ENCODE measurements at places on chromosomes 6 and 20.
A peak's percentile ranks its signal among the peaks of the same experiment; 100 is the strongest.

DNA sequence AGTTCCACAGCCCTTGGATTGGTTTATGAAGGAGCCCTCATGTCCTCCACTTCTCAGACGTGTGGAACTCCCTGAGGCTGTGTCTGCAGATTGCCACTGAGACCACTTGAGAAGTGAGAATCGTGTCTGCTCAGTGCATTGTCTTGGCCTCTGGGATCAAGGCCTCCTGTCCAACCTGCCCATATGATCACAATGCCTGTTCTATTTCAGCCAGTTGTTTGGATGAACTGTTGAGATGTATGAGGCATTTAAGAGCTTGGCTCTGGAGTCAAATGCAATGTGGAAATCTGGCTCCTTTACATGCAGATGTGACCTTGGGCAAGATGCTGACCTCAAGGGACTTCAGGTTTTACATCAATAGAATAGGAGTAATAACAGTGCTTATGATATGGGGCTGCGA lies 125.9 kb downstream of the SLC24A3 start:
- DNase-seq = no peak

GRCh38 chr20:14410869-14411555 lies 73.6 kb upstream of the FLRT3 start:
- no peak for DNase-seq

- DNase-seq = no peak
Observed at GRCh38 chr6:71737953-71738352, 148.4 kb upstream of the RIMS1 start.

DNA sequence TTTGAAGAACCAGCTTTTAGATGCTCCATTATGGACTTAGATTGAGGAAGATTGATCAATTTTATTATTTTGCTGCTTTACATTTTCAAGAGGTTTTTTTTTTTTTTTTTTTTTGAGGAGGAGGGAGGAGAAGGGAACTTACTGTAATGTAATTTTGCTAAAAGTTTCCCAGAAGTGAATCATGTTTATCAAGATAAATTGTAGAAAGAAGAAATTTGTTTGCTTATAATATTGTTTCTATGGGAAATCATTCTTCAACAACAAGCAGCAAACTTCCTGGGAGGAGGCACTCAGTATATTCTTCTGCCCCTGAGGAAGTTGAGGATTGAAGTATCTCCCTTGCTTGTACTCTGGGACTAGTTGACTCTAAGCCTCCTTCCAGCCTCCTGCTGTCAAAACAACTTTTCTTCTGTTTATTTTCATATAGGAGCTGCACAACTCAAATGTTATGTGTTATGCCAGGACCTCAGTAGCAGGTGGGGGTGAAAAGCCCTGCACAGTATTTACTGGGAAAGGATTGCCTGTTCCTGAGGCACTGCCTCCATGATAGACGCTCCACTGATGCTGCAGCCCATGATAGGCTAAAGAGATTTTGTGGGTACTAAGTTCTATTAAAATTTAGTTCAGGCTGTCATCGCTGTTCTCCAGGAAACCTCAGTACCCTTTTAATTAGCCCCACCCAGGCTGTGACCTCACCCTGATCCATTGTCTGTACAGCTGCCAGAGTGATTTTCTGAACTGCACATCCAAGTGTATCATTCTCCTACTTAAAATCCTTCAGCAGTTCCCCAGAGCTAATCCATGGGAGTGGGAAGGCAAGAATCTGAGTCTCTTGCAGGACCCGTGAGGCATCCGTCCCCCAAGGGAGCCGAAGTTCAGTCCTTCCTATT lies 51.9 kb downstream of the CARMIL1 start:
- DNase-seq = no peak

DNA sequence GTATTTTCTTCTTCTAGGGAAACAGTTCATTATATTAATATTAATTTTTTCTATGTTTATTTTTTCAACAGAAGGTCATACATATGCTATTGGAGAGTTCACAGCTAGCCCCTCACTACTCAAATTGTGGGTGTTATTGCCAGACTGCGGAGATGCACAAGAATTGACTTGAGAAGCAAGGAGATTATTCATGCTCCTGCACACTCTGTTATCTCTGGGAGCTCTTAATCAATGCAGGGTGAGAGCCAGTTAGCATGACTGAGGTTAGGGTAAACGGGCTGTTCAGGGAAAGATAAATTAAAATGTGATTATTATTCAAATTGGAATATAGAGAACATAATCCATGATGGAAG lies 48.9 kb upstream of the DEFB112 start:
- DNase-seq = no peak

- peak; percentile 75 for DNase-seq
Observed at GRCh38 chr6:26156105-26156849, 69.0 kb downstream of the HFE start.

- DNase-seq = no peak
Observed at GRCh38 chr6:45759472-45759810, 256.2 kb downstream of the CLIC5 start.

DNA sequence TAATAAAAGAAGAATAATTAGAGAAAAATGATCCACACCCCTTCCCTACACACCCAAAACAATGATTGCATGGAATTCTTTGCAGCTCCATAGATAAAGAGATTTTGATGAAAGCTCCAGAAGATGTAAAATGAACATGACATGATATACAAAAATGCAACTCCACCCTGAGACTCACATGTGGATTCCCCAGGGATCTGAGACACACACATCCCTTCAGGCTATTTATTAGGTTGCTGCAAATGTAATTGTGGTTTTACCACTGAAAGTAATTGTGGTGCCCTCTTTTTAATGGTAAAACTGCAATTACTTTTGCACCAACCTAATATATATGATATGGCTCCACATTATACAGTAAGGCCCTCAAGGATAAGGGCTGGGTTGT lies 40.4 kb upstream of the TBC1D7 start:
- no peak for DNase-seq

GRCh38 chr6:111069382-111070104 lies 17.8 kb upstream of the SLC16A10 start:
- DNase-seq = no peak

DNA sequence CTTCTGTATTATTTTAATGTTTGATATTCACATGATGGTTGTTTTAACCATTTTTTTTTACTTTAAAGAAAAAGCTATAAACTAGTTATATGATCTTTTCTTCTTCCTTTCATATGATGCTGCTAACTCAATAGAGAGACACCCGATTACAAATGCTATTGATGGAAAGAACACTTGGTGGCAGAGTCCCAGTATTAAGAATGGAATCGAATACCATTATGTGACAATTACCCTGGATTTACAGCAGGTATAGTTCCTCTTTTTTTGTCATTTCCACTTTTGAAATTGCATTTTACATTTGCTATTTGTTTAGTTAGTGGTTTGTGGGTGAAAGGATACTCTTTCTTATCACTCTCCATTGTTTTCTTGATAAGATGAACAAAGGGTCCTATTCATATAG lies 176.7 kb downstream of the LAMA2 start:
- no peak for DNase-seq

- DNase-seq = no peak
Observed at GRCh38 chr6:163252061-163252591, 162.4 kb upstream of the QKI start.

- DNase-seq = no peak
Observed at GRCh38 chr20:64155258-64156135, 8.8 kb upstream of the MYT1 start.

- DNase-seq = no peak
Observed at GRCh38 chr20:31723069-31723318, 326 bp upstream of the BCL2L1 start.

DNA sequence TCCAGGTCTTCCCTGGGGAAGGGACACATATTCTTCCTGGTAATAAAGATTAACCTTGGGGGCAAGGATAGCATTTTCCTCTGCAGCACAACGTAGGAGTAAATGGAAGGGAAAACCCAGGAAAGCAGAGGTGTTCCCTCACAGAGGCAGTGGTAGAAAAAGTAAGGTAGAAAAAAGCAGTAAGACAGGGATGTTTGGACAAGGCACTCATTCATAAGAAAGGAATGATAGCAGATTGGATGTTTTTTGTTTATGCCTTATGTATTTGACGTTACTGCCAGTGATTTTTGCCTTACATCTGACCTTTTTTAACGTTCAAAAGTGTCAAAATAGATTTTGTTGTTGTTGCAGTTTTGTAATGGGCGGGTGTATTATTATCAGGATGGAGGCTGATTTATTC lies 395.0 kb downstream of the CDKAL1 start:
- no peak for DNase-seq

GRCh38 chr6:167860550-167861226 lies 34.0 kb downstream of the AFDN start:
- DNase-seq = no peak

DNA sequence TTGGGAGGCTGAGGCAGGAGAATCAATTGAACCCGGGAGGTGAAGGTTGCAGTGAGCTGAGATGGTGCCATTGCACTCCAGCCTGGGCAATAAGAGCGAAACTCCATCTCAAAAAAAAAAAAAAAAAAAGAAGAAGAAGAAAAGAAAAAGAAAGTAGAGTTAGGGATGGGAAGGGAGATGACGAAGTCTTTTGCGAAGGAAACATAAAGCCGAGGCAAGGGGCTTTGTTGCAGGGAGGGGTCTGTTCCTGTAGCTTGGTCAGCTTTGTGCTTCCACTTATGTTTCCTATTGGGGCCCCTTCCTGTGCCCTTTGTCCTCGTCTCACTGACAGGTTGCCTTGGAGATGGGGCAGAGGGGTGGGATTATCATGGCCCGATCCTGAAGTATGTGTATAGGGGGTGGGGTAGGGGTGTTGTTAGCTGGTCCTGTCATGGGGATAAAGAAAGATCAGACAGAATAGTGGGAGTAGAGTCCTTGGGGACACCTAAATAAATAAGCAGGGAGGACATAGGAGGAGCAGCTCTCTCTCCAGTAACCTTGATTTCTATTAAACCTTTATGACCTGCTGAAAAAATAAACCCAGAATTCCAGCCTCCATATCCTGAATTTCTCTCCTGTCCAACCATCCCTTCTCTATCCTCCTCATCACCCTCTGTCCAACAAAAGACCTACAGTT lies 1.1 kb upstream of the CLIC1 start:
- no peak for DNase-seq

GRCh38 chr6:157840776-157841175 lies 17.7 kb downstream of the SNX9 start:
- no peak for DNase-seq

- DNase-seq = no peak
Observed at GRCh38 chr6:13422681-13423221, 64.6 kb downstream of the GFOD1 start.

- no peak for DNase-seq
Observed at GRCh38 chr20:36150847-36151539, 3.5 kb upstream of the EPB41L1 start.

GRCh38 chr6:112013051-112013450 lies 40.9 kb upstream of the CCN6 start:
- DNase-seq = no peak

DNA sequence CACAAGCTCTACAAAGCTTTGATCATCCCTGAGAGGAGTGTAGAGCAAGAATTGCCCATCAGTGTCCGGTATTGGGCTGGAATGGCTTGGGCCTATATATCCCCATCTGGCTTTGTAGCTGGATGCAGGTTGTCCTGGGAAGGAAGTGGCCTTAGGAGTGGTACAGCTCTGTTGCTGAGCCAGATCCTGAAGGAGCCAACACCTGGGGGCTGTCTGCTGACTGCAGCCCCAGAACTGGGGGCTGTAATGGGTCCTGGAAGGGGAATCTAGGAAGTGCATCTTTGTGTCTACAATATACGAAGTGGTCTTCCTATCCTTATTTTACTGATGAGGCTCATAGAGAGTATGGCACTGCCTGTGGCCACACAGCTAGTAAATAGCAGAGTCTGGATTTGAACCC lies 145.9 kb downstream of the CDC5L start:
- no peak for DNase-seq

DNA sequence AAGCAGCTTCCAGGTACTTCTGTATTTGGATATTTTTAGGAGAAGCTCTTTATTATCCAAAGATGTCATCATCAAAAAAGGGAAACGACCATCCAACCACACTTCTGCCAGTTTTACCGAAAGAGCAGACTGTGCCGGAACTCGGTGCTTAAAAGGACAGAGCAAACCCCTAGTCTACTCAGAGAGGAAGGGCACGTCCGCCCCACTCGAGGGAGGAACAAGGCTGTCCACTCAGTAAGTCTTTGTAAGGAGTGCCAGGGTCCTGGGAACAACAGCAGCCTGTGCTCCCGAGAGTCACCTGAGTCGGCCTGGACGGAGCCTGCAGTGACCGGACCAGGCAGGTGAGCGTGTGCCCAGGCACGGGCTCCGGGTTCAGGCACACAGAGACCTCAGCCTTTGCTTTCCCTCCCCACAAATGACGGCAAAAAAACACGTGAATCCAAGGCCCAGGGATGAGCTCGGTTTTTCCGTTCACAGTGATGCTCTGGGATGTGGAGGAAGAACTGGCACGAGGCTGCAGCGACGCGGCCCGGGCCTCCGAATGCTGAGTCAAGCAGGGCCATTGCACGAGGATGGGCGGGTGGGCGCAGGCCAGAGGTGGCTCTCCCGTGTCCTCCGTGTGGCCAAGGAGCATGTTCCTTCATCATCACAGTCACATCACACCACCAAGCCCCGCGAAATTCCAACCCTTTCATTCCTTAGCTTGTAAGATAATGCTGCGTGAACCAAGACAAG lies 17.4 kb upstream of the SLCO4A1 start:
- DNase-seq = no peak

GRCh38 chr6:51472745-51473487 lies 614.5 kb downstream of the PKHD1 start:
- no peak for DNase-seq

DNA sequence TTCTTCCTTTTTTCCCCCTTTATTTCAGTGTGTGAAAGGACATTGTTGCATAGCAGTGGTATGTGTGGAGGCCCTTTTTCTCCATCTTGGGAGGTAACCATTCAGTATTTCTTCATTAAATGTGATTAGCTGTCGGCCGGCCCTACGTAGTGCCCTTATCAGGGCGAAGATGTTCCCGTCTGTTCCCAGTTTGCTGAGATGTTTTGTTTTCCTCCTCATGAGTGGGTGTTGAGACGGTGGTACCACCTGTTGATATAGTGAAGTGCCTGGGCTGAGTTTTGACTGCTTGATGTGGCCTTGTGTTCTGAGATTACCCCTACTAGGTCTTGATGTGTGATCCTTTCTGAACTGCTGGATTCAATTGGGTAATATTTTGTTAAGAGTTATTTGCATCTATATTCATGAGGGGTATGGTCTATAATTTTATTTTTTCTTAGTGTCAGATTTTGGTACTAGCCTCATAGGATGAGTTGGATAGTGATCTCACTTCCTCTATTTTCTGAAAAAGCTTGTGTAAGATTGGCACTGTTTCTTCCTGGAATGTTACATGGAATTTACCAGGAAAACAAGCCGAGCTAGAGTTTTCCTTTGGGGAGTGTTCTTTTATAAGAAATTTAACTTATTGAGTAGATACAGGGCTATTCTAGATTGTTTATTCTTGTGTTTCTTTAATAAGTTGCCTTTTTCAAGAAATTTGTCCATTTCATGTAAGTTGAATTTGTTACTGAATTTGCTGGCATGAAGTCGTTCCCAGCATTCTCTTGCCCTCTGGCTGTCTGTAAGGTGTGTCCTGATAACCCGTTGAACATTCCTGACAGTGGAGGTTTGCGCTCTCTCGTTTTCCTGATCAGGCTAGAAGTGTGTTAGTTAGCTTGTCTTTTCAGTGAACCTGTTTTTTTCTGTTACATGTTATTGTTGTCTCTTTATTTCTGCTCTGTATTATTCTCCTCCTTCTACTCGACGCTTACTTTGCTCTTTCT lies 4.3 kb downstream of the MTG2 start:
- no peak for DNase-seq

GRCh38 chr6:10587656-10588406 lies 66.7 kb downstream of the GCNT2 start:
- DNase-seq = no peak

- DNase-seq = no peak
Observed at GRCh38 chr6:143727035-143727434, 49.3 kb downstream of the PHACTR2 start.

GRCh38 chr6:27312950-27313271 lies 838 bp upstream of the POM121L2 start:
- no peak for DNase-seq
